ENCODE measurements at places on chromosomes 3 and 15. TPM values are rescaled to one million over a fixed set of nuclear protein-coding genes. Genes with fewer than 3 reads are reported as not detected.
A peak's percentile ranks its signal among the peaks of the same experiment; 100 is the strongest.

MAP2K1 gene
- total RNA-seq, result 23.6 TPM

GRCh38 chr3:60932643-60933042 is 318.6 kb downstream of the FHIT start:
- no peak for DNase-seq

TLR9 gene
- total RNA-seq, result not detected

NDN gene
- 79.3 TPM for total RNA-seq

DNA sequence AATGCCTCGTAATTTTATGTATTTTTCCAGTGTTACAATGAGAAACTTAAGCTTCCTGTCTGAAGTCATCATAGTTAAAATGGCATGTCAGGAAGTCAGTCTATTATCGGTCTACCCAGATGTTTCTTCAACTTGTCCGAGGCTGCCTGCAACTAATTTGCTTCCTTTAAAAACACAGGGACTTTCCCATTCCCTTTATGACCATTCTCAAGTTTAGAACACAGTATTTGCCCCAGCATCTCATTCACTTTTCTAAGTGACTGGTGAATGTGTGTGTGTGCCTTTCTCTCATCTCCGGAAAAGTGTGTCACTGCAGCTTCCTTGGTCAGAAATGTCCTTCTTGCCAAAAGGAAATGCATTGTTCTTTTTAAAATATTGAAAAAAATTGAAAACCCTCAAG is 466.6 kb downstream of the RAP2B start:
- DNase-seq, result no peak

DNA sequence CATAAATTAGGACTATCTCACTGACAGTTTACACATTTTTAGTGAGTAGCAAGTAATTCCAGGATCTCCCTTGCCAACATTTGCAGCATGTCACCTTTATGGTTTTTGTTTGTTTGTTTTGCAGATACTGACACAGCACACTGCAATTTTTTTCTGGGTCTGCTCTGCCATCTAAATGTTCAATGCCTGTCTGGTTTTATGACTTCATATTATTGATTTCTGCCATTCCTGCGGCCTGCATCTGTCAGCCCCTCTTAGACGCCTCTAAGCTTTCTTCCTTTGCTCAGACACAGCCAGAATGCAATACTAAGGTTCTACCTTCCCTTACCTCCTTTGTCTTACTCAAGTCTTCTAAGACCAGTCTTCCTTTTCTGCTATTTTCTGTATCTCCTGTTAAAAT is 321.2 kb upstream of the AZI2 start:
- no peak for DNase-seq

- peak; percentile 82 for DNase-seq
These were observed 89.5 kb downstream of the CPN2 start for GRCh38 chr3:194261581-194262063.

MINAR1 gene
- 0.74 TPM for total RNA-seq

- no peak for DNase-seq
These were observed 416.3 kb upstream of the MEIS2 start for GRCh38 chr15:37516621-37517020.

GOLGA6B gene
- not detected for total RNA-seq

RAB6B gene
- total RNA-seq, result 3.7 TPM

TNNC1 gene
- 1.7 TPM for total RNA-seq

GRCh38 chr15:58294681-58295254 is 137.0 kb upstream of the LIPC start:
- no peak for DNase-seq

GRCh38 chr3:82796765-82797164 is 1035.3 kb upstream of the GBE1 start:
- no peak for DNase-seq

DNA sequence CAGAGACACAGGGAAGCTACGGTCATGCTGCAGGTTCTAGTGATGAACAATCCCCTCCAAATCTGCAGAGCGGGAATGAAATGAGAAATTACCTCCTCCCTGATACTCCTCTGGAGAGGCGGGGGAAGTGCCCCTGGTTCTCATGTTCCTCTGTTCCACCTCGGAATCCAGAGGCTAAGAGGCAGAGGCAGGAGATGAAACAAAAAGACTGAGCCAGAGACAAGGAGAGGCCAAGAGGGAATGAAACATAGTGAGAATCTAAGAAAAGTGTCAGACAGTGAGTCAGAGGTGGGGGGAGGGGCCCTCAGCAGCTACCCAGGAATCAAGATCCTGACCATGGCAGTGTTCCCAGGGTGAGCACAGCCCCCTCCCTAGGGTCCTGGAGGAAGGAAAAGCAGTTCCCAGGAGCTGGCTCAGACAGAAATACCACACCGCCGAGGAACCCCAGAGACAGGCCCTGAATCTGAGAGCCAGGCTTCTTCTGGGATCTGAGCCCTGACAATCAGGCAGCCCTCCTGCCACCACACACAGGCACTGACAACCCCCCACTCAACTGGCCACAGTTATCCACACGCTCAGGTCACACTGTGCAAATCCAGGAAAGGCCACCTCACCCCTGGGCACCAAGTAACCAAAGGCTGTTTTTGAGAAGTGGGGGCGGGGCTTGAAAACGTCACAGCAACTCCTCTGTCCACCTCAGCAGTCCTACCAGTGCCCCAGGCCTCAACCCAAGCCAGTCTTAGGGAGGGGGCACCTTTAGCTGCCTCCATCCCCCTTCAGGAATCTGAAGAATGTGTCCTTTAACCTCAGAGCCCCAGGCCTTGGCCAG is 2.4 kb downstream of the CSRNP1 start:
- DNase-seq, result peak; percentile 97

- no peak for DNase-seq
These were observed 360.5 kb downstream of the EPHA3 start for GRCh38 chr3:89467898-89468363.

GRK7 gene
- 0.98 TPM for total RNA-seq

- DNase-seq, result no peak
These were observed 257.1 kb downstream of the MAGI1 start for GRCh38 chr3:65781594-65781993.

- DNase-seq, result no peak
These were observed 65.1 kb upstream of the TBL1XR1 start for GRCh38 chr3:177262396-177262795.

DNA sequence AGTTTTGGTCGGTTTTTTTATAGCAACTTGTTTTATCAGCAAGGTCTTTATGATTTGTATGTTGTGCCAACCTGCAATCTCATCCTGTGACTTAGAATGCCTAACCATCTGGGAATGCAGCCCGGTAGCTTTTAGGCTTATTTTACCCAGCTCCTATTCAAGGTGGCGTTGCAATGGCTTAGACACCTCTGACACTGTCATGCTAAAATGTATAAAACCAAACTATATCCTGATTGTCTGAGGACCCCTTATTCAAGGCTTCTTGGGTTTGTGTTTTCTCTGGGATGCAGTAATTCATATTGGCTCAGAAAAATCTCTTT is 209.0 kb upstream of the ALCAM start:
- no peak for DNase-seq

GRCh38 chr15:85587707-85588411 is 206.9 kb downstream of the KLHL25 start:
- no peak for DNase-seq

DNA sequence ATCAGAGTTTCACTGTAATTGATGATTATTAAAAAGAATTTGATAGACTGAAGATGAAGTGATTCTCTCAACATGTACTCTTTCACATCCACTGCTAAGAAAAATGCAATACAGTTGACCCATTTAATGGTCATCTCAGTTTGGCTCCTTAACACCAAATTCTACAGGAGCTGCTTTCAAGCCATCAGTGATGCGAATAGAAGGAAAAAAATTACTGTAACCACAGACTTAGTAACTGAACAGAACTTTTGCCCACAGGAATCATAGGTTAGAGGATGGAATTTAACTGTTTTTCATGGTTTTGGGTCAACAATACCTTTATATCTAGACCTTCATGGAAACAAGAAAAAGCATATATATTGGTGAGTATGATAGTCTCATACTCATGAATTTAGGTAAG is 633.5 kb downstream of the CADM2 start:
- DNase-seq, result no peak

GRCh38 chr15:65985387-65985786 is 116.1 kb downstream of the RAB11A start:
- no peak for DNase-seq

DNA sequence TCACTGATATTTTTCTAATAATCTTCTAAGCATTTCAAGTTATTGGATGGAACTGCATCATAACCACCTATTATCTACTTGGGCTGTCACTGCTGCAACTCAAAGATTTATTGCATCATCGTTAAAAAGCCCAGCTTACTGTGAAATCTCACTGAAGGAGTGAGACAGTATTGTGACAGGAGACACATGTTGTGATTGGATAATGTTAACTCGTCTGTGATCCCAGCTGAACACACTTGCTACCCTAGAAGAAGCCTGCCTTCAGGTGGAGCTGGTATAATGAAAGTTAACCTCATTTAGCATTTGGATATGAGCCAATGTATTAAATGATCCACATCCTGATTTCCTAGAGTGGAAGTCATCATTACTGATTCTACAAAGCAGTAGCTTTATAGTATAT is 138.1 kb downstream of the MAP2K5 start:
- DNase-seq, result no peak

All from vagina (tissue), 2 donors.